ENCODE measurements at places on chromosomes 6 and 20.

DNA sequence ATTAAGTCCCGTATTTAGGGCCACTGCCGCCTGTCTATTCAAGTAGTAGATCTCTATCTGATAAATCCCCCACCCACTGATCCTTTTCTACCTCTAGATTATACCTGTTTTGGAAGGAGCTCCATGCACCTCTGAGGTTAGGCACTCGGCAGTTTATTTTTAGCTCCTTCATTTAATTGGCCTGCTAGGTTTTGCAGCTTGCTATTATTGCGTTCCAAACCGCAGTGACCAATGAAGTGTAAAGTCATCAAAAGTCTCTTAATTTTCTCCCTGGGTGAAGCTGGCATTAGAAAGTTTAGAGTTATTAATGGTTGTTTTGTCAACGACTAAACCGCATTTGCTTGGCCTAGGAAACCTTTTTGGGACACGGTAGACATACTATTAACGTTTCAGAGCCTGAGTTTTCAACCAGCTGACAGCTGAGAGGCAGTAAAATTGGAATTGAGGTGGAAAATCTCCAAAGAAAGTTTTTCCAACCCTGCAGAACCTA is 60.0 kb downstream of the RFPL4B start:
- DNase-seq = no peak

- DNase-seq = no peak
Observed at GRCh38 chr20:44586289-44586911, 4.0 kb downstream of the PKIG start.

DNA sequence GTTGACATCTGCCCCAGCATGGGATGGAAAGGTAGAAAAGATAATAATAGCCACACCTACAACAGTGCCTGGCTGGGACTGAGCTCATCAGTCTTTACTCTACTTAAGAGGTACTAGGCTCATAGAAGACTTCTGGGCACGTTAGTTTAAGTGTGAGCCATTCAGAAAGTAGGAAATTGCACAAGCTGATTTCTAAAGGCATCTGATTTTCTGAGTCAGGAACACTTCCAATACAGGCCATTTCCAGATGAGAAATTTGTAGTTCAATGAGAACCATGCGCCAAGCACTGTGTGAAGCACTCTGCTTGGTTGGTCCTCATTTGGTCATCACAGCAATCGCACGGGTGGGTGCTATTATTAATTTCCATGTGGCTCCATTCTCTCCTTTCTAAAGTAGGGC is 42.3 kb downstream of the MOCS1 start:
- DNase-seq = no peak

DNA sequence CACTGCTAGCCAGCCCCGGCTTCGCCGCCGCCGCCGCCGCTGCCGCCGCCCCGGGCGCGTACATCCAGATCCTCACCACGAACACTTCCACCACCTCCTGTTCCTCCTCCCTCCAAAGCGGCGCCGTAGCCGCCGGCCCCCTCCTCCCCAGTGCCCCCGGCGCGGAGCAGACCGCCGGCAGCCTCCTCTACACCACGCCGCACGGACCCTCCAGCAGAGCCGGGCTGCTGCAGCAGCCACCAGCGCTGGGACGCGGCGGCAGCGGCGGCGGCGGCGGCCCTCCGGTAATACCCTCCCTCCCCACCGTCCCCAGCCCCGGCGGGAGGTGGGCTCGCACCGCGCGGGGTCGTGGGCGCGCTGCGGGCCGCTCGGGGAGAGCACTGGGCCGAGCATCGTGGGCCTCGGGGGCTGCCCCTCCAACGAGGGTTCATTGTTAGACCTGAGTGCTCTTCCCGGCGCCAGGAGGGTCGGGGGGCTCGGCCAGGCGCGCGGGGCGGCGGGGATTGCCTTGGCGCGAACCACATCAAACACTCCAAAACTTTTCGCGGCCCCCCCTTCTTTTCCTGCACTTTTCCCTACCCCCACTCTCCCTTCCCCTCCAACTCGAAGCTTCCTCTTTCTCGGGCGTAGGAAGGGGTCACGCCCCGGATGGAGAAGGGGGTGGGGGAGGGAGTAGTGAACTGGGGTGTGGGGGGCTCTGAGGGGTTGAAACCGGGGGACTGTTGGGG is 827 bp downstream of the E2F3 start:
- peak; percentile 71 for DNase-seq

DNA sequence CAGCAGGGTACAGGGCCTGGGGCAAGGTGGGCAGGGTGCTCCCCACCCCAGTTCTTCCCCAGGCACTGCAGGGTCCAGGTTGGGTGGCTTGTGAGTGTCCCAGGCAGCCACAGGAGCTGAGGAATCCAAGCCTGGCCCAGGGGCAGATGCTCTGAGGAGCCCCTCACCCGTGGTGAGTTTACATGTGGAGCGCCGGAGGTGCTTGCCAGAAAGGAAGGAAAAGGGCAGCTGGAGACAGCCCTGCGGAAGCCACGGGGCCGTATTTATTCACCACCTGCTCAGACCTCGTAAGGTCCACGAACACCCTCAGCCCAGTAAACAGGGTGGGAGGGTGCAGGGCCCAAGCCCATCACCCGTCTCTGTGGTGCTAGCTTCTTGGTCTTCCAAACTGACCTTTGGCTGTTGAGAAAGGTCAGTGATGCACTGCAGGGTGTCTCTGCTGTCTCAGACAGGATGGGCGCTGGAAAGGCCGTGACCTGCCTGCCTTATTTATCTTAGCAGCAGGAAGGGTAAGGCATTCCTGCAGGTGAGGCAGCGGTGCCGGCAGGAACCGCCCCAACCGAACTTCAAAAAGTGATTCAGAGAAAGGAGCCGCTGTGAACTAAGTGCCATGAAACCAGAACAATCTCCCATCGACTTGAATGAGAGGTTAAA is 4.0 kb upstream of the FRMD1 start:
- no peak for DNase-seq

DNA sequence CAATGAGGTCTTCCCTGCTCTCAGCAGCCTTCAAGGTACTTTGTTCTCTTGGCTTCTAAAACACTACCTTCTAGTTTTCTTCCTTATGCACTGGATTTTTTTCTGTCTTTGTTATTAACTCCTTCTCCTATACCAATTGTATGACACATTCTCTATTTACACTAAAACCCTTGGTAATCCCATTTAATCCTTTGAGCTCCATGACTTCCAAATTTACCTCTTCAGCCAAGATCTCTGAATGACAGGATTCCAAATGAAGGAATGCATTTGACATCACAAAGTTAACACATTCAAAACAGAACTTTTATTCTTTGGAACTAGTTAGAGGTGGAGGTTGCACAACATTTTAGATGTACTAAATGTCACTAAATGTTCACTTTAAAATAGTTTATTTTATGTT is 86.6 kb upstream of the SAMD5 start:
- no peak for DNase-seq

GRCh38 chr6:130412556-130413290 is 46.9 kb downstream of the TMEM200A start:
- DNase-seq = no peak

GRCh38 chr20:63377951-63378381 is 16.8 kb upstream of the CHRNA4 start:
- no peak for DNase-seq

GRCh38 chr6:85936916-85937315 is 294.2 kb upstream of the SYNCRIP start:
- DNase-seq = no peak

DNA sequence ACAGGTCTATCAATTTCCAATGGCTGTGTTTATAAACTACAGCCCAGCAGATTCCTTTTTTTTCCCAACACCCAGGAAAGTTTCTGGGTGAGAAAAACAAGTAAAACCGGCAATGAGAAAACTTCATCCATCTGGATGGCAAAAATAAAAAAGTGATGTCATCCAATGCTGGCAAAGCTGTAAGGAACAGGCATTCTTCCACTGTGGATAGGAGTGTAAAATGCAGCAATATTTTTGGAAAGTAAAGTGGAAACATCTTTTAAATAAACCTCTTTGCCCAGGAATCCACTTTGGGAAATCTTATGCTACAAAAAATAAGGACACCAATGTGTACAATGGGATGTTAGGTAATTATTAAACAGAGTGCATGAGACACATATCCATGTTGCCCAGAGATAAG is 102.1 kb upstream of the NT5E start:
- no peak for DNase-seq

DNA sequence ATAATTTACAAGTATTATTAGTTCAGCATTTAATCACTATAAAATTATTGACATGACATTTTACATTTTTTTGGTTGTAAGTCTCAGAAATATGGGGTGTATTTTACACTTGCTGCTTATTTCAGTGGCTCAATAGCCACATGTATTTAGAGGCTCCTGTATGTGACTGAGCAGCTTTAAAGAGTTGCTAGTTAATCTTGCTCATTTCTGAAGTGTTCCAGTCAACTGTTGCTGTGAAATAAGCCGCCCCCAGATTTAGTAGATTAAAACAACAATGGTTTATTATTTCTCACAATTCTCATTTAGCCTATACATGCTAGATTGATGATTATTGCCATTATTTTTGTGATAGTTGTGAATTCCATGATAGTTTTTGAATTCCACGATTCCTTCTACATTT is 23.0 kb downstream of the CD109 start:
- DNase-seq = no peak

DNA sequence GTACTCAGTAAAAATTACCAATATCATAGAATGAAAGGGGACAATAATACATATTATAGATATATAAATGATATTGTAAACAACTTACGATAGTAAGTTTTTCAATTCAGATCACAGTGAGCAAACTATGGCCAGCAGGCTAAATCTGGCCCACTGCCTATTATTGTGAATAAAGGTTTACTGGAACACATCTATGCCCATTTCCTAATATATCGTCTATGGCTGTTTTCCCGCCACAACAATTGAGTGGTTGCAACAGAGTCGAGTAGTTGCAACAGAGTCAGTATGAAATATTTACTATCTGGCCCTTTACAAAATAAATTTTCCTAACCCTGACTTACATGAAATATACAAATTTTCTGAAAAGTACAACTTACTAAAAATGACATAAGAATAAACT is 297.3 kb upstream of the KCNQ5 start:
- no peak for DNase-seq

GRCh38 chr20:41218466-41218865 is 81.1 kb downstream of the PLCG1 start:
- DNase-seq = peak; percentile 36

DNA sequence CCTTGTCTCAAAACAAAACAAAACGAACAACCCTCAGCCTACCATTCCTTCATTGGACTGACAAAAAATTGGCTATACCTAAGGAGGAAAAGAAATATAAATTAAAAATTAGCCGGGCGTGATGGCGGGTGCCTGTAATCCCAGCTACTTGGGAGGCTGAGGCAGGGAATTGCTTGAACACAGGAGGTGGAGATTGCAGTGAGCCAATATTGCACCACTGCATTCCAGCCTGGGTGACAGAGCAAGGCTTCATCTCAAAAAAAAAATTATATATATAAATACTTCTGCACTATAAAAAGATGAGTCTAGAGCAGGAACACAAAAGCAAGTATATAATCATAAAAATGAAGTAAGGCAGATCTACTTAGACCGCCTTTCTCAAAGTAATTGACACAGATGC is 109.8 kb downstream of the CRYBG1 start:
- no peak for DNase-seq

GRCh38 chr6:53041356-53041755 is 23.8 kb upstream of the FBXO9 start:
- no peak for DNase-seq

DNA sequence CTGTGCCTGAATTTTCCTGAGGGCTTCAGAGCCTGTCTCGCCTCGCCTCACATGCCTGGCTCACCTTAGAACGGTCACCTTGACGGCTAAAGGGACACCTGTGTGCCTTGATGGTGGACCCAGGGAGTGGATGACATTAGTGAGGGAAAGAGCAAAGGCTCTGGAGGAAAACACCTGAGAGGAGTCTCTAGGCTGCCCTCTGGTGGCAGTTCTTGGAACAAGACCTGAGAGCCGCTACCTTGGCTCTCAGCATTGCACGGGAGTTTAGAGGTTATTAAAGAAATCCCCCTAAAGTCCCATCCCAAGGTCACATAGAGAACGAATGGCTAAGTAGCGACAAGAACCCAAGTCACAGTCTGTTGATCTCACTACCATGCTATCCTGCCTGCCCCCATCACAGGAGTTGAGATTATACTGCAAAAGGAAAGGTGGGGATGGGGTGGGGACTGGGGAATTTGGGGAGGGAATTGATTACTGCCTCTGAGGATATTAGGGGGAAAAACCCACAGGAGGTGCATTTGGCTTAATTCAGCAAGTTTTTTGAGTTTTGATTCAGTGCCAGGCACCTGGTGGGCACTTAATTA is 7.9 kb upstream of the CDSN start:
- DNase-seq = peak; percentile 46
